Head of caudate nucleus (tissue), 42 donors: ENCODE measurements at places on chromosomes 12 and 14.
A peak's percentile ranks its signal among the peaks of the same experiment; 100 is the strongest.

DNA sequence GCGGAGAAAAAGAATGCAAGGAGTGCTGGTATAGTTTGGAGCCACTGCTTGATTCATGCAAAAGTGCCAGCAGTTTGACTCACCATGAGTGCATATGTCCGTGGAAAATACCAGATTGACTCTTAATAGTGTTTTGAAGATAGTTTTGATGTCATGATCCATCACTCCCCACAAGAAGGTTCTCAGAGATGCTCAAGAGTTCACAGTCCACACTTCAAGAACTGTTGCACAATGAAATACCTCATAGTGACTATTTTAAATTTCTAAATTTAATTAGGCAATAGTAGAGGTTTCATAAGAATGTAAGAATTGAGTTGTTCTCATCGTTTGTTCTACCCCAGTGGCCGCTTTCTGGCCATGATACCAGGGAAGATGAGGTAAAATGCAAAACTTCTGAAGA is 286.6 kb upstream of the RGS6 start:
- no peak for DNase-seq

GRCh38 chr12:25004447-25004846 is 55.5 kb upstream of the BCAT1 start:
- no peak for DNase-seq

DNA sequence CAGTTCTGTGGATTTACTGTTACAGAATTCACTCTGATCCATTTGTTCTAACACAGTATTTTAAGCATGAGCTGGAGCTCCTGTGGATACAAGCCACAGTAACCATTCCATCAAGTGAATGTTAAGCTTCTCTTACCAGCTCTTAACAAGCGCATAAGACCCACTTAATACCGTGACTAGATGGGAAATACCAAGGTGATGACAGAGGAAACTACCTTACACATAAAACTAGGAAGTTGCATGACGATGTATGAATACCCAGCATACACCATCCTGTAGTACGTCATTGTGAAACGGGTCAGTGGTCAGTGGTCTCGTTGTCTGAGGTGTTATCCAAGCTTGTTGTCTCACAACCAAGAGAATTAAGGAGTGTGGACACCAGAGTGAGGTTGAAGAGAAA is 2.0 kb upstream of the GALC start:
- no peak for DNase-seq

DNA sequence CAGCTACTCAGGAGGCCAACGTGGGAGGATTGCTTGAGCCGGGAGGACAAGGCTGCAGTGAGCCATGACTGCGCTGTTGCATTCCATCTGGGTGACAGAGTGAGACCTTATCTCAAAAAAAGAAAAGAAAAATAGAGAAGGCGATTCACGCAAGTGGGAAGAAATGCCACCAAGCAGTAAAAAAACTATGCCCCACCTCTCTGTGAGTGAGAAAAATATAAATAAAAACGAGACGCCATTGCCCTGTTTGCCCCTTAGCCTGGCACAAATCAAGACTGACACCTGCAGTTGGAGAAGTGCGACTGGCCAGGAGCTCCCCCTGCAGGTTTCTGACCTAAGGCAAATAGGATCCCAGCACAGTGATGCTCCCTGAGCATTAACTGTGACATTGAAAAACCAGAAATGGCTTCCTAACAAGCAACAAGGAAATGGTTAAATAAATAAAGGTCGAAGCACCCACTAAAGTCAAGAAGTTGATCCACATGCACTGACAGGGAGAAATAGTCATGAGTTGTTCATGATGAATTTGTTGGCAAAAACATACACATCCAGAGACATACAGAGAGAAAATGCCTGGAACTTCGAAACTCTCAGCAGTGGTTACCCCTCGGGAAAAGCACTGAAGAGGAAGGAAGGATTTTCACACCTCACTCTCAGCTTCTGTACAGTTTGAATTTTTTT is 21.1 kb downstream of the GSC start:
- peak; percentile 6 for DNase-seq

- no peak for DNase-seq
Measured at GRCh38 chr14:104093366-104094055, 8.0 kb downstream of the ASPG start.

DNA sequence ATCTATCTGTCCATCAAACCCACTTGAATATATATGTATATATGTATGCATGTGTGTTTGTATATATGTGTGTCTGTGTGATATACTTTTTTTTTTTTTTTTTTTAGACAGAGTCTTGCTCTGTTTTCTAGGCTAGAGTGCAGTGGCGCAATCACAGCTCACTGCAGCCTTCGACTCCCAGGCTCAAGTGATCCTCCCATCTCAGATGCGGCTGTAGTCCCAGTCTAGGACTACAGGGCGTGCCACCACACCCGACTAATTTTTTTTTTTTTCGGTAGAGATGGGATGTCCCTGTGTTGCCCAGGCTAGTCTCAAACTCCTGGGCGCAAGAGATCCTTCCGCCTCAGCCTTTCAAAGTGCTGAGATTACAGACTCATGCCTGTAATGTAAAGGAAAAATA is 13.0 kb upstream of the APOBEC1 start:
- DNase-seq, result no peak

DNA sequence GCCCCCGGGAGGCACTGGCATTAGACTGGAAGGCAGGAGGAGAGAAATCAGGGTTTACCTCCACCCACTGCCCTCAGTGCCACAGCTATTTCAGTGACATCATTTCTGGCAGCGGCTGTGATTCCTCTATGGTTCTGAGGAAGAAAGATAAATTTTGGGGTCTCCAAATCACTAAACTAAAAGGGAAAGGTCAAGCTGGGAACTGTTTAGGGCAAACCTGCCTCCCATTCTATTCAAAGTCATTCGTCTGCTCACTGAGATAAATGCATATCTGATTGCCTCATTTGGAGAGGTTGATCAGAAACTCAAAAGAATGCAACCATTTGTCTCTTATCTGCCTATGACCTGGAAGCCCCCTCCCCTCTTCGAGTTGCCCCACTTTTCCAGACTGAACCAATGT is 14.0 kb upstream of the CRY1 start:
- no peak for DNase-seq

DNA sequence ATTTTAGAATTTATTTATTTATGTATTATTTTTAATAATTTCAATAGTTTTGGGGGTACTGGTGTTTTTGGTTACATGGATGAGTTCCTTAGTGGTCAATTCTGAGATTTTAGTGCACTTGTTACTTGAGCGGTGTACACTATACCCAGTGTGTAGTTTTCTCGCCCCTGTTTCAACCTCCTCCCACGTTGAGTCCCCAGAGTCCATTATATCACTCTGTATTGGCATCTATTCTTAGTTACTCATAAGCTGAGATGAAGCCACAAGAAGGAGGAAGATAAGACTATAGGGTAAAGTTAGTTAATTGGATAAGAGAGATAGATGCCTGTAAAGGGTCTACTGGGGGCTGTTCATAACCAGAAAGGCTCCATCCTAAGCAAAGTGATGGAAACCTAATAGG is 4.0 kb downstream of the C1S start:
- DNase-seq, result no peak

GRCh38 chr14:67883717-67884116 is 64.1 kb downstream of the RAD51B start:
- DNase-seq, result no peak

DNA sequence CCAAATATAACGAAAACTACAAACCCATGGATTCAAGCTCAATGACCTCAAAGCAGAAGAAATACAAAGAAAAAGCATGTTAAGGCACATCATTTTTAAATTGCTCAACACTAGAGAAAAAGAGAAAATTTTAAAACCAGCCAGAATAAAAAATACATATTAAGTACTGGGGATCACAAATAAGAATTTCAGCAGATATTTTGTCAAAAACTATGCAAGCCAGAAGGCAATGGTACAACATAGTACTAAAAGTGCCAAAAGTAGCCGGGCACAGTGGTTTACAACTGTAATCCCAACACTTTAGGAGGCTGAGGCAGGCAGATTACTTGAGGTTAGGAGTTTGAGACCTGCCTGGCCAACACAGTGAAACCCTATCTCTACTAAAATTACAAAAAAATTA is 10.2 kb downstream of the SGPP1 start:
- DNase-seq, result no peak

- no peak for DNase-seq
Measured at GRCh38 chr14:22668417-22668816, 24.3 kb upstream of the OR6J1 start.

GRCh38 chr14:93078870-93079269 is 36.9 kb downstream of the ITPK1 start:
- no peak for DNase-seq

DNA sequence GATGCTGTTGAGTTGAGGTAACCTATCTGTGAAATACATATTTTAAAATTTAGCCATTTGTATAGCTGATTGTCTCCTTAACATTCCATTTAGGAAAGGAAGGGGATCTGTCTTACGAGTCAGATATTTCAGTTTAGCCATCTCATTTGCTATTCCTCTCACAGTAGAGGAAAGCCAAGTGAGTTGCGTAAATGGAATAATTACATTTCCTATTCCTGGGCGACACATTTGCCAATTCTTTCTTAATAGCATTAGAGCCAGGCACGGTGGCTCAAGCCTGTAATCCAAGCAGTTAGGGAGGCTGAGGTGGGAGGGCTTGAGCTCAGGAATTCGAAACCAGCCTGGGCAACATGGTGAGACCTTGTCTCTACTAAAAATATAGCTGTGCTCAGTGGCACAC is 116.3 kb downstream of the TMX1 start:
- DNase-seq, result no peak

GRCh38 chr12:10802587-10802986 is at the start of gene TAS2R7:
Gene TAS2R7 (minus strand): TSS chr12:10802627. CDS start chr12:10802570, 57 bp downstream.
- no peak for DNase-seq

DNA sequence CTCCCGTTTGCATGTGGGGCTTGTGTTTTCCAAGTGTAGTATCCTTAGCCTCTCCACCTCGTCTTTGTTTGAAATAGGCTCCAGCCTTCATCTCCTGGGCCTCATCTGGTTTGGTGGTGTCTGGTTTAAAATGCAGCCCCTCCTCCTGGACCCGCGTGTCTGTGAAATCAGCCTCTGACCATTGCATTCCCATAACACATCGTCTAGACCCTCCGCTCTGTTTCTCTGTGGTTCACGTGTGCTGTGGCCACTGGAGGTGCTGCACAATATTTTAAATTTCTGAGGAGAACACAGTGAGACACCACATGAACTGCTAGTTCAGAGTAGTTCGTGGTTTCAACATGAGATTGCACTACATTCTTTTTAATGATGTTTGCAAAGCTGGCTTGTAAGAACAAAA is 35.6 kb downstream of the UBE3B start:
- no peak for DNase-seq

DNA sequence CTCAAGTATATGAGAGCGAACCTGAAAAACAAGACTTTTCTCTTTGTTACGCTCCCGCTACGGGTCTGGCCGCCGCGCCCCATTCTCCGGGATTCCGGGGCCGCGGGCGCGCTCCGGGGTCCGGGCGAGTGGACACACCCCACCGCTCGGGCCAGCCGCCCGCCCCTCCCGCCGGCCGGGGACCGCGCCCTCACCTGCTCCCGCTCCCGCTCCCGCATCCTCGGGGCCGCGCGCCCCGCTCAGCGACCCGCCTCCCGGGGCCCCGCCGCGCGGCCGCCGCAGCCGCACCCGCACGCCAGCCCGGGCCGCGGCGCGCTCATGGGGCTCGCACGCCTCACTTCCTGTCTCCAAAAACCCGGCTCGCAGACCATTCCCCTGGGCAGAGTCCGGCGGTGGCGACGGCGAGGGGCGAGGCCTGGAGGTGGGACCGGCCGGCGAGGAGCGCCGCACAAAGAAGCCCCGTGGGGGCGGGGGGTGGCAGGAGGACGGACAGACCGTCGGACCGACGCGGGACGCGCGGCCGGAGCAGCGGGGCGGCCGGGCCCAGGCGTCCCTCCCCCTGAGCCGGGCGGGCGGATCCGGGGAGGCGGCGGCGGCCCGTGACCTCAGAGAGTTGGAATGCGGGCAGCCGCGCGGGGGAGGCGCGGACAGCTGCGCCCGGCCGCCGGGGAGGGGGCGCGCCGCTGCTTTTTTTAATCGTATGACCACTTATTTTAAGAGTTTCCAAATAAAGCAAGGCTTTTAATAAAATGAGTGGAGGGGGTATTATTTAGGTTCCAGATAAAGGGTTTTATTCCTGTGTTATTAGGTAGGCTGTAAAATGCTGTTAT is at the start of gene PTPN21:
Gene PTPN21 (minus strand): TSS at position 551 of the 830 bp plus-strand sequence. CDS start 4,590 bp downstream, outside the sequence.
- DNase-seq, result peak; percentile 66

- no peak for DNase-seq
Measured at GRCh38 chr14:76067536-76067935, 82.0 kb downstream of the IFT43 start.

DNA sequence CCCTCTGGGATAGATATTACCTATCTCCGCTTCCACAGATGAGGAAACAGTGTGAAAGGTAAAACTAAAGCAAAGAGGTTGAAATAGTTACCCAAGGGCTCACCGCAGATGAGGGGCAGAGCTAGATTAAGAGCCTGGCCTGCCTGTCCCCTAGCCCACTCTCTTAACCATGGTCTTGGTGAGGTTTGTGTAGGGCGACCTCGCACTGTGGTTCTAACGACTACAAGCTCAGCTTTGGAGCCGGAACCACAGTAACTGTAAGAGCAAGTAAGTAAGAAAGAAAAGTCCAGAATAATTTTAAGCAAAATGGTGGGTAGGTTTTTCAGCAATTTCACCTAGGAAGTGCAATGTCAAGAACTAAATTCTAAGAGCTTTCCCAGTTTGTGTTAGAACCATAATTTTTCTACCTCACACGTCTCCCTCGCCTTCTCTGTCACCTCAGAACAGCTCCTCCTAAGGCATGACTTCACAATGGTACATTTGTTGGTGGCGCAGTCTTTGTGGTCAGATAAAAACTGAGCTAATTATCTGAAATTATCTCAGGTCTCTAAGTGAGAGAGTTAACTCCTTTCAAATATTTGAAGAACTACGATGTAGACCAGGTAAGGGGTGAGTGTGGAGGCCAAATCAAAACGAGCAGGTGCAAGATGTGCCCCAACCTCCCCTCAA is 64.8 kb downstream of the DAD1 start:
- no peak for DNase-seq

GRCh38 chr12:81081726-81082125 is 3.8 kb downstream of the ACSS3 start:
- no peak for DNase-seq

GRCh38 chr14:106872611-106873446 is 1346.4 kb downstream of the TMEM121 start:
- DNase-seq, result no peak

DNA sequence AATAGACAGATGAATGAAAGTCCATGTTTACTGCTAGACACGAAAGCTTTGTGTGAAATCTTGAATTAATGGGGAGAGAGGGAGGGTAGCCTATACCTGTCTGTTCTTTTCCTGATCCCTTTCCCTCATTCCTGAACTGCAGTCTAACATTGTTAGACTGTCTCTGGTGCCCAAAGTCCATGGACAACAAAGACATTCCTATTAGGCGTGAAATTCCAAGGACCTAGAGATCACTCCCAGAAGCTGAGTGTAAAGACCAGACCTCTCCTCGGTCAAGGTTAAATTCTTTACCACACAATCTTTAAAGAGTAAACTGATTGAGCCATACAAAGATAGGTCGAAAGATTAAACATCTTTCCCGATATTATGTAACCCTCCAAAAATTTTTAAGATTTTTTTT is 270.7 kb upstream of the GARIN2 start:
- DNase-seq, result no peak

DNA sequence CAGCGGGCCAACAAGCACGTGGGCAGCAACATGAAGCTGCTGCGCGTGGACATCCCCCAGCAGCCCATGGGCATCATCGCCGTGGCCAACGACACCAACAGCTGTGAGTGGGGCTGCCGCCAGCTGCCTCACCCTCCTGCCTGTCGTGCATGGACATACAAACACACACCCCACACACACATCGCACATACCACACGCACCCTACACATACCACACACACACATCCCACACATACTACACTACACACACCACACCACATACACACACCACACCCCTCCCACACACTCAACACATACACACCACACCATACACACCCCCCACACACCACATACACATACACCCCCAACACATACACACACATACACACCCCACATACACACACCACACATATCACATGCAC is 25.2 kb upstream of the NXPH4 start:
- no peak for DNase-seq
